ENCODE measurements at places on chromosomes 12 and 14.
A peak's percentile ranks its signal among the peaks of the same experiment; 100 is the strongest.

- no peak for DNase-seq
Measured at GRCh38 chr12:91053951-91054715, 3.7 kb downstream of the KERA start.

DNA sequence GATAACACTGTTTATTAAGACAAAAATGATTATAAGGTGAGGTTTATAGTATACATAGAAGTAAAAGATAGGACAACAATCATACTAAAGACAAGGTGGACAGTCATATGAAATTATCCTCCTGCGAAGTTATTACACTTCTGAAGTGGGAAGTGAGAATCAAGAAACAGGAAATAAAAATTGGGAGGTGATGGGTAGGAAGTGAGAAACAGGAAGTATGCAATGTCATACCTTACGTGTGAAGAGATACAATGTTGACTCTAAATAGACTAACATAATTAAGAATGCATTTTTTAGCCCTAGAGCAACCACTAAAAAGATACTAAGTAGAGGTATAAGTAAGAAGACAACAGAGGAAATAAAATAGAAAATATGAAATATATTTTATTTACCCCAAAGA is 43.7 kb downstream of the GRIN2B start:
- no peak for DNase-seq

GRCh38 chr12:29158115-29158763 is 9.2 kb downstream of the FAR2 start:
- DNase-seq = peak; percentile 41

GRCh38 chr12:105001476-105001875 is 15.4 kb downstream of the NOPCHAP1 start:
- DNase-seq = no peak

DNA sequence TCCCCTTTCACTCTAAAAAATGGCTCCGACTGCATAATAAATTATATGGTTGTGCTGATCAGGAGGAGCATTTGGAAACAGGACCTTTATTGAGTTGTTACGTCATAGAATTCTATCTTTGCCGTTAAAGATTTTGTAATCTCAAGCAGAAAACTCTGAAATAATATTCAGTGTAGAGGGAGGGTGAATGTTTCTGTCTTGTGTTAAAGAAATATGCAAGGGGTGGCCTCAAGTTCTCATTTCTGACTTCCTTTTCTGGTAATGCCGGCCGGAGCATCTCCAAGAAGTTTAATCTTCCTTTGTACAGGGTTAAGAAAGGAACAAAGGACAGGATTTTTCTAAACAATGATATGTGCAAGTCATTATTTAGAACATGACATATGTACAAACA is 165.1 kb downstream of the SLC38A4 start:
- peak; percentile 66 for DNase-seq

GRCh38 chr14:99077844-99078236 is 194.2 kb downstream of the BCL11B start:
- DNase-seq = no peak

All from umbilical cord (tissue), 2 donors.